ENCODE measurements at places on chromosomes 2 and 18.

GRCh38 chr2:67268797-67269196 is 128.3 kb upstream of the ETAA1 start:
- no peak for DNase-seq

DNA sequence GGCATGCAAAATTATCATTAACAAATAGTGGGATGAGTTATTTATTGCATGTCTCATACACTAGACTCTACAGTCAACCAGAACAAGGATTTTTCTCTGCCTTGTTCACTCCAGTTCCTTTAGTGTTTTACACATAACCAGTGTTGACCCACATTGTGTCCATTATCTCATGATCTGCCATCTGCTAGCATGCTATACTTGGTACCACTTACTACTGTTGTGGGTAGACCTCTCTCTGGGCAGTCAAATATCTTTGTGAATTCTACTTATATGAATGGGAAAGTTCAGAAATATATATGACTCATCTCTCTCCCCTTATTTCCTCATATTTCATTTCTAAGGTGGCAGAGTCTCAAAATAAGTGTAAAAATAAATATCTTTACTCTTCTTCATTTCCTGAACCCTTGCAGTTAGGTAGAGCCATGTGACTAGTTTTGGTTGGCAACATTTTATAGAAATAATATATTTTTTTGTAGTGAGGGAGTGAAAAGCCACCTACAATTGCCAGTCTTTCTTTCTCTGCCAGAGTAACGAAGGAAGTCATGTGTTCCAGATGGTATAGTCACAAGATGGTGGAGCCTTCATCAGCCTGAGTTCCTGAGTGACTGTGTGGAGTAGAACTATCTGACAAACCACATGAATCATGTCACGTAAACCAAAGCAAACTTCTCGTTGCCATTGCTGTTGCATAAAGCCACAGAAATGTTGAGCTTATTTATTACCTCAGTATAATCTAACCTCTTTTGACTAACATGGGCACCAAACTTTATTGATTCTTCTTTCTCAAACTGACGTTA is 704.0 kb downstream of the RNF144A start:
- no peak for DNase-seq

- DNase-seq, result no peak
Measured at GRCh38 chr2:192314800-192315481, 120.2 kb upstream of the TMEFF2 start.

- DNase-seq, result no peak
Measured at GRCh38 chr2:163888591-163888990, 152.8 kb upstream of the FIGN start.

GRCh38 chr2:118875318-118875717 is 27.9 kb upstream of the EN1 start:
- no peak for DNase-seq

GRCh38 chr18:23810396-23810795 is 121.1 kb downstream of the LAMA3 start:
- DNase-seq, result no peak

DNA sequence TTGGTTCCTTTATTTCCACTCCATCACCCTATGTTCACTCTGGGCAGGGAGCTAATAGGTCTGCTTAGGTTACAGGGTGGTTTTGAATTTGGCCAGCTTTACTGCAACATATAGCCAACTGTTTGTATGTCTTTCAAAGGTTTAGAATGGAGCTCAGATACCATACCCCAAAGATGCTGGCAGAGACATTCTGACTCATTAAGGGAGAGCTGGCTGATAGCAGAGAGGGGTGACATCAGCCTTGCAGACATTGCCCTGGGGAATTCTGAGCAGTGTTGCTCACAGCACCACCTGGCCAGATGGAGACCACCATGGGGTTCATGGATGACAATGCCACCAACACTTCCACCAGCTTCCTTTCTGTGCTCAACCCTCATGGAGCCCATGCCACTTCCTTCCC is 2.1 kb downstream of the PROKR1 start:
- no peak for DNase-seq

GRCh38 chr2:216572582-216573578 is 60.3 kb upstream of the IGFBP2 start:
- DNase-seq, result peak; percentile 19

All from thyroid gland (tissue), 4 donors.